ENCODE measurements at places on chromosomes 11 and 22. TPM values are rescaled to one million over a fixed set of nuclear protein-coding genes. Genes with fewer than 3 reads are reported as not detected.

DNA sequence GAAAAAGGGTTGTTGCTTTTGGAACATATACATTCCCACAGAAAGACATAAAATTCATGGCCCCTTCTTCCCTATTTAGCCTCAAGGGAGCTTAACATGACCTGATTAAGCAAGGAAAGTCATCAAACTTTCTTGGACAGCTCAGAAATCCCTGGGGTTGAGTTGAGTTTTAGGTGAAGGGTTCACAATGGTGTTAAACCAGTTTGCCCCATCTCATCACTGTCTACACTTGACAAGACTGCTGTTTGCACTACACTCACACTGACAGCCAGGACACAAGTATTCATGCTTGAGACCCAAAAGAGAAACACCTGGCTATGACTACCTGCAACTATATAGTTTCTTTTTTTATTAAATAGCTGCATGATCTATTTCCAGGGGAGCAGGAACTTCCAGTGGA lies 209.8 kb upstream of the TMEM45B start:
- no peak for DNase-seq

- DNase-seq = no peak
Measured at GRCh38 chr22:41530890-41531714, 13.2 kb downstream of the POLR3H start.

- no peak for DNase-seq
Measured at GRCh38 chr11:41848349-41848748, 388.9 kb upstream of the LRRC4C start.

- no peak for DNase-seq
Measured at GRCh38 chr11:17314904-17315426, 36.6 kb upstream of the NCR3LG1 start.

GRCh38 chr11:111846636-111847035 lies 24.7 kb downstream of the ALG9 start:
- DNase-seq = no peak

DNA sequence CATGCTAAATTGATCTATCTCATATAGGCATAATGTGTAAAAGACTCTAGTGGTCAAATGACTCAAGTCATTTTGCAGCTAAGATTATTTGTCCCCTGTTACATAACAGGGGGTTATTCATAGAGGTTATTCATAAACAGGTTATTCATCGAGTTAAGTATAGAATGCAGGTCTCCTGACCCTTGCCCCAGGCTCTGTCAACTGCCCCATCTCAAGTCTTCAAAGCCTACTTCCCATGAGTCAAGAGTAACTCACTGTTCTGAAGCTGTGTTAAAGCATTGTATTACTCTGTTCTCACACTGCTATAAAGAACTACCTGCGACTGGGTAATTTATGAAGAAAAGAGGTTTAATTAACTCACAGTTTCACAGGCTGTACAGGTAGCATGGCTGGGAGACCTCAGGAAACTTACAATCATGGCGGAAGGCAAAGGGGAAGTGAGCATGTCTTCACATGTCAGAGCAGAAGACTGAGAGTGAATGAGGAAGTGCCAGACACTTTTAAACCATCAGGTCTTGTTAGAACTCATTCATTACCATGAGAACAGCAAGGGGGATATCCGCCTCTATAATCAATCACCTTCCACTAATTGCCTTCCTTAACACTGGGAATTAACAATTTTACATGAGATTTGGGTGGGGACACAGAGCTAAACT lies 226.2 kb upstream of the BLID start:
- DNase-seq = no peak

GRCh38 chr22:36065775-36066544 lies 37.3 kb upstream of the RBFOX2 start:
- DNase-seq = peak; percentile 96

- DNase-seq = no peak
Measured at GRCh38 chr11:2736577-2737225, 36.9 kb upstream of the KCNQ1OT1 start.

GRCh38 chr22:19853879-19854777 lies 546 bp downstream of the GNB1L start:
- peak; percentile 52 for DNase-seq

- DNase-seq = no peak
Measured at GRCh38 chr22:32684148-32684821, 117.2 kb upstream of the TIMP3 start.

DNA sequence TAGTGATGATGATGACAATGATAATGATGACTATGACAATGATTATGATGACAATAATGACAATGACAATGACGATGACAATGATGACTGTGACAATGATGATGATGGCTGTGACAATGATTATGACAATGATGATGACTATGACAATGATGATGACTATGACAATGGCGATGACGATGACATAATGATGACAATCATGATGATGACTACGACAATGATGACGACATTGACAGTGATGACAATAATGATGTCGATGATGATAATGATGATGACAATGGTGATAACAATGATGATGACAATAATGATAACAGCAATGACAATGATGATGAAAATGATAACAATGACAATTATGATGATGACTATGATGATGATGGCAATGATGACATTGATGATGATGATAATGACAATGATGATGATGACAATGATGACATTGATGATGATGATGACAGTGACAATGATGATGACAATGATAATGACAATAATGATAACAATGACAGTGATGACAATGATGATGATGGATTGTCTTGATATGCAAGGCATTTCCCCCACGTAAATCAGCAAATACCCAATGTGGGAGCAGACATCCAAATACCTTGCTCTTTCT lies 37.7 kb downstream of the DHCR7 start:
- no peak for DNase-seq

DNA sequence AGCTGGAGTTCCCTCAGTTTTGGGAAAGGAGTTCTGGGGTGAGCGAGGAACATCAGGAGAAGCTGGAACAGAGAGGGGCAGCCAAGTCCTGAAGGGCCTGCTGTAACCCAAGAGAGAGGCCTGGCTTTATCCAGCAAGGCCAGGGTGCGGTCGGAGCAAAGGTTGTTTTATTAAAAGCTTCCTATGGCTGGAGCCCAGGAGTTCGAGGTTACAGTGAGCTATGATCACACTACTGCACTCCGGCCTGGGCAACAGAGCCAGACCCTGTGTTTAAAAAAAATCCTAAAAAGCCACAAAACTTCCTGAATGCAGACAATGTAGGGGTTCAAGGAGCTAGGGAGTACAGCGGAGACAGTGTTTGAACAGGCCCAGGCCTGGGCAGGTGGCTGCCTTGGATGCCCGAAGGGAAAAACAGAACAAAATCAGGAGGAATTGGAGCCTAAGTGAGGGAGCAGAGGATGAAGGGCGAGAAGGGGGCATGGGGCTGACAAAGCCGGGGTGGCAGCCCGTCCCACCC lies 22.2 kb upstream of the MALAT1 start:
- DNase-seq = peak; percentile 85

GRCh38 chr11:9827708-9828107 lies 163.8 kb downstream of the SWAP70 start:
- DNase-seq = no peak

The OOSP4B gene
- total RNA-seq = not detected

The ZNF280A gene
- not detected for total RNA-seq

The CCDC87 gene
- total RNA-seq = 0.10 TPM

The LRP4 gene
- total RNA-seq = 0.50 TPM

The OR10A6 gene
- total RNA-seq = not detected

The KLHDC7B gene
- 0.05 TPM for total RNA-seq

The FOLH1 gene
- 17.9 TPM for total RNA-seq

The GRM5 gene
- total RNA-seq = not detected

The MS4A12 gene
- not detected for total RNA-seq

The TIMP3 gene
- 26.7 TPM for total RNA-seq

The NLRP6 gene
- total RNA-seq = 1.9 TPM

The MPPED1 gene
- 2.6 TPM for total RNA-seq

The TCF20 gene
- total RNA-seq = 19.0 TPM

All from left lobe of liver (tissue), 2 donors.